ENCODE measurements at places on chromosomes 16 and 17. TPM values are rescaled to one million over a fixed set of nuclear protein-coding genes. Genes with fewer than 3 reads are reported as not detected.

TMC7 gene
- not detected for total RNA-seq

TBC1D3C gene
- 0.86 TPM for total RNA-seq

DCAF7 gene
- total RNA-seq, result 92.1 TPM

PRAC2 gene
- not detected for total RNA-seq

NPB gene
- total RNA-seq, result not detected

WDR90 gene
- 86.0 TPM for total RNA-seq

Data from activated naive CD8-positive, alpha-beta T cell treated with anti-CD3 and anti-CD28 coated beads for 36 hours (primary cell).